Stimulated activated effector memory CD8-positive, alpha-beta T cell treated with anti-CD3 and anti-CD28 coated beads, Interleukin-12 subunit alpha, Interleukin-12 subunit beta, amount 100 ng/mL, for 72 hours (primary cell): ENCODE measurements at places on chromosomes 5 and 9.
A peak's percentile ranks its signal among the peaks of the same experiment; 100 is the strongest.

DNA sequence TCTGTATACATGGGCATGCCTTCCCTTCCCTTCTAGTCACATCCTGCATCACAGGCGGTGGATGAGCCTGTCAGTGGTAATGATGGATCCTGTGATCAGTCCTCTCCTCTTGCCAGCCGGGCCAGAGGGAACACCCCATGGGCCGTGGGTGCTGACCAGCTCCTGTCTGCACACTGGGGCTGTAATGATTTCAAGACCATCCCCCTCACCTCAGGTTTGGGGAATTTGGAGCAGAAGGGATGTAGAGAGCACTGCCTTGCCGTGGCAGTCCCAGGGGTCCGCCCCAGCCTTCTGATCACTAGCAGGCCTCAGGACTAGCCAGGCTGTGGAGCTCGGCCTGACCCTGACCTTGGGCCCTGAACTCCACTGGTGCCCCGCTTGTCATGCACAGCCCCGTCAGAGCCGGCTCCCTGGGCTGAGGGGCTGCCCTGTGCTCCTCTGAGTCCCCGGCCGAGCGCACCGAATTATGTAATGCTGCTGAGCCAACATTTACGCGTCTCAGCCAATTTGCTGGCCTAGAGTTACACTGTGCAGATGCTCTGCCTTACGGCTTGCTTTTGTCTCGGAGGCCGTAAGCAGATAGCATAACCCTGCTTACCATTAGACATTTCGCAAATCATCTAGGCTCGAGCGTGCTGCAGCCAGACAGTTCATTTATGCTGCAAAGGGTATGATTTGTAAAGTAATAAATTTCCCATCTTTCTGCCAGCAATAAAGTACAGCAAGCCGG, 155.3 kb downstream of the MACROH2A1 start:
- DNase-seq: no peak

- DNase-seq: no peak
Measured at GRCh38 chr9:112860451-112860850, 30.2 kb downstream of the SLC46A2 start.

GRCh38 chr5:114185274-114185673, 176.6 kb upstream of the KCNN2 start:
- no peak for DNase-seq

DNA sequence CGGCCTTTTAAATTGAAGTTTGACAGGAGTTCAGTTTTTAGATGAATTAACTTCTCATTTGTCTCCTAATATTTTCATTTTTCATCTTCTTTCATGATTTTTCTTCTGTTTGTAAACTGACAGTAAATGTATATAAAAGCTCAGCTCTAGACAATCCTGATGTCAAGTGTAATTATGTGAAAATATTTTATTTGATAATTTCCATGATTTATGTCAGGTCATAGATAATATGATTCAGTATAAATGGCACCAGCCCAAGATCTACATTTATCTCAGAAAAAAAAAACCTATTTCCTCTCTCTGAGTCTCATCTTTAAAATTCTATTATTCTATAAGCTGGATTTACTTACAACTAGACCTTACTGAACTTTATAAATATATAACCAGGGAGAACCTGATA, 115.7 kb downstream of the MUSK start:
- no peak for DNase-seq

DNA sequence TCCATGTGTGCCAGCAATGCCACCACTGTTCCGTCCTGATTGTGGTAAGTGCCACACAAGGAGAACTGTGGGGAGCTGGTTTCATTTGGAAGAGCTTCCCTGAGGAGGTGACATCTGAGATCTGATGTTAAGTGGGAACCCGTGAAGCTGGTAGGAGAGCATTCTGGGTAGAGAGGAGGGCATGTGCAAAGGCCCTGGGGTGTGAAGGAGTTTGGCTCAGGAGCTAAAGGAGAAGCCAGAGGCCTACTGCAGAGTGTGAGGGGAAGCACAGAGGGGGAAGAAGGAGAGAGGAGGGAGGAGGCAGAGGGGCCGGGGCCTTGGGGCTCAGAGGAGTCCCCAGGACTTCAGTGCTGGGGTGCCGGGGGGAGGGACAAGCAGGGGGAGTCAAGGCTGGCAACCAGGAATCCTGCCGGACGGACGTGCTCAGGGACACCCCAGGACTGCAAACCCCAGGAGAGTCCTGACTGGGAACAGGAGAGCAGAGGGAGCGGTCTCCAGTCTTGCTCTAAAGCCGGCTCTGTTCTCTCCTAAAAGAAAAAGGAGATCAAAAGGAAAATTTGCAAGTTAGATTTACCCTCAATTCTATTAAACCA, 19.7 kb downstream of the C9orf50 start:
- no peak for DNase-seq

DNA sequence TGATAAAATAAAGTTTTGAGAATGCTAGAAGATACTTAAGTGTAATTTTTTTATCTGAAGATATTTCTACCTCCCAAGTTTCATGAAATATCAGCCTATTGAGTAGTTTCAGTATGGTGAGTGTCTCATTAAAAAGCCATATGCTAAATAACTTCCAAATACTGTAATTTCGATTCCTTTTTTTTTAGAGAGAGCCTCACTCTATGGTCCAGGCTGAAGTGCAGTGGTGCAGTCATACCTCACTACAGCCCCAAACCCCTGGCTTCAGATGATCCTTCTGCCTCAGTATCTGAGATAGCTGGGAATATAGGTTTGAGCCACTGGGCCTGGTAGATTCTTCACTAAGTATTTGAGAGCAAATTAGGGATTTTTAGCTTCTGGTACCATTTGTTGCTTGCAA, 24.5 kb downstream of the CDC42SE2 start:
- DNase-seq: peak; percentile 32

- DNase-seq: no peak
Measured at GRCh38 chr5:142246258-142246657, 78.6 kb downstream of the SPRY4 start.

GRCh38 chr5:54799645-54800044, 185.7 kb downstream of the ESM1 start:
- no peak for DNase-seq

DNA sequence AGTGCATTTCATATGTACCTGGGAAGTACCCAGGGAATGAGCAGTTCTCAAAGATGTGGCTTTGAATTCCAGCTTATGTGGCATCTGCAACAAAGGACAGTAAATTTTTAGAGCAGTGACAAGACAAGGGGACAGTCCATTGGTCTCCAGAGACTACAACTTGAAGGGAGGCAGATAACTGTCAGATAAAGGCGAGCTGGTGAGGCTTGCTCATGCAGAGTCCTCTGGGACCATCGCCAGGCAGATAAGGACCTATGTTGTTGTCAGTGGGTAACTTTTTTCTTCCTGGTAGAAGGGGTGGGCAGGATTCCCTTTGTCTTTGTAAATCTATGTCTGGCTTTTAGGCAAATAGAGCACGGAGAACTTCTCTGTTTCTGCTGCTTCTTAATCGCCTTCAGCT, 120.2 kb downstream of the ICE1 start:
- DNase-seq: no peak

DNA sequence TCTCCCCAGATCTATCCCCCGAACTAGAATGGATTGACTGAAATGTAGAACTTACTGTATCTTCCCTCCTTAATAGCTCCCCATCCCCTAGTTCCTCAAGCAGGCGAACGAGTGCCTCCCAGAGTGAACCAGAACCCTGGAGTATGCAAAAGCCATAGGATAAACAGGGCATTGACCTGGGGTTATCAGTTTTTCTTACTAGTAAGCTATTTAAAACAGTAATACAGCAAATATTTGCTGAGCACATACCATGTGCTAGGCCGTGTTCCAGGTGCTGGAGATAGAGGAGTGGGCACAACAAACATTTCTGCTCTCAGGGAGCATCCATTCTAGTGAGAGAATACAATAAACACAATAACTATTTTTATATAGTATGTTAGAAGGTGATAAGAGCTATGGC, 1.8 kb downstream of the SKP2 start:
- no peak for DNase-seq

- no peak for DNase-seq
Measured at GRCh38 chr9:72905514-72906480, 47.1 kb downstream of the ALDH1A1 start.

- no peak for DNase-seq
Measured at GRCh38 chr5:141524604-141525597, 36.0 kb downstream of the PCDHGC5 start.

GRCh38 chr9:115212125-115212605, 94.2 kb upstream of the TNC start:
- DNase-seq: no peak

DNA sequence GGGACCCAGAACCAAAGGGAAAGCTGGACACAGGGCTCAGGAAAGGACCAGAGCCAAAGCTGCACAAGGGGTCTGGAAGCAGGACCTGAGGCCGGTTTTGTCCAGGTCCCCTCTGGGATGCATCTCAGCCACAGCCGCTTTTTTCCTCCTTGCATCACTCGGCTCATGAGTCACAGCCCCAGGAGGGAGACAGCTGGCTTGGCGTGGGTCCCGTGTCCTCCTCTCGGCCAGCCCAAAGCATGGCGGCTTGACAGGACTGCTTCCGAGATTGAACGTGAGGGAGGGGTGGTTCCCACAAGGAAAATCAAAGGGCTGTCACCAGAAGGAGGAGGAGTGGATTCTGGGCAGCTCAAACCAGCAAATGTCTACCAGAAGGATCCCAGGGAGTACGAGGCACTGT, 56.7 kb upstream of the CPLX2 start:
- DNase-seq: no peak

DNA sequence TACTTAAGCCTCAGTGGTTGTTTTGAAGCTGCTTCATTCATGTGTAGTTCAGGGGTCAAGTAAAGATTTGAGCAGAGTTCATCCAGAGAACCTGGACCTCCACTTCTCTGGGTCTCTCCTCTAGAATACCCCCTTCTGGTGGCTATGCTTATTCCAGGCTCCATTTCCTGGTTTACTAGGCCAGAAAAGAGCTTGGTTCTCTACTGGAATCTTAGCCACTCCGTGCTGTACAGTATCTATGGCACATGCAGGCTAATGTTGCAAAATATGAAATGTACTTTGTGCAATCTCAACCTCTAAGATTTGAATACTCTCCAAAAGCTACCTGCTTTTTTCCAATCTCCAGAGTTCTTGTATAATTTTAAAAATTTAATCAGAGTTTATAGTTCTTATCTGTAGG, 17.4 kb upstream of the ZCCHC9 start:
- no peak for DNase-seq

DNA sequence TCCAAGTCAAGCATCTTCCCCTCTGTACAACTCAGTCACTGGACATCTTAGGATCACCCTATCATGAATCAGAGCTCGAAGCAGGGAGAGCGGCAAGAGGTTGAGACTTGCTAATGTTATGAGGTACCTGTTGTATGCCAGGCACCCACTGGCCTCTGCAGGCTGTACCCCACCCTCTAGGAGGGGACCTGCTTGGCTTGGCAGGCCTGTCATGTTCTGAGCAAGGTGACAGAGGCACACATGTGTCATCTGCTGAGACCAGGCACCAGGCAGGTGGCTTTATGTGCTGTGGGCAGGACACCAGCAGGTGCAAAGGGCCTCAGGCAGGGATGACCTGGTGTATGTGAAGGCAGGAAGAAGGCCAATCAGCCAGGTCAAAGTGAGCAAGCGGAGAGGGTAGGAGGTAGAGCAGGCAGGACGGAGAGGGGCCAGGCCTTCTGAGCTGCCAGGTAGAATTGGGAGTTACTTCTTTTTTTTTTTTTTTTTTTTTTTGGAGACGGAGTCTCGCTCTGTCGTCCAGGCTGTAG, 60.3 kb upstream of the RPL26L1 start:
- no peak for DNase-seq

DNA sequence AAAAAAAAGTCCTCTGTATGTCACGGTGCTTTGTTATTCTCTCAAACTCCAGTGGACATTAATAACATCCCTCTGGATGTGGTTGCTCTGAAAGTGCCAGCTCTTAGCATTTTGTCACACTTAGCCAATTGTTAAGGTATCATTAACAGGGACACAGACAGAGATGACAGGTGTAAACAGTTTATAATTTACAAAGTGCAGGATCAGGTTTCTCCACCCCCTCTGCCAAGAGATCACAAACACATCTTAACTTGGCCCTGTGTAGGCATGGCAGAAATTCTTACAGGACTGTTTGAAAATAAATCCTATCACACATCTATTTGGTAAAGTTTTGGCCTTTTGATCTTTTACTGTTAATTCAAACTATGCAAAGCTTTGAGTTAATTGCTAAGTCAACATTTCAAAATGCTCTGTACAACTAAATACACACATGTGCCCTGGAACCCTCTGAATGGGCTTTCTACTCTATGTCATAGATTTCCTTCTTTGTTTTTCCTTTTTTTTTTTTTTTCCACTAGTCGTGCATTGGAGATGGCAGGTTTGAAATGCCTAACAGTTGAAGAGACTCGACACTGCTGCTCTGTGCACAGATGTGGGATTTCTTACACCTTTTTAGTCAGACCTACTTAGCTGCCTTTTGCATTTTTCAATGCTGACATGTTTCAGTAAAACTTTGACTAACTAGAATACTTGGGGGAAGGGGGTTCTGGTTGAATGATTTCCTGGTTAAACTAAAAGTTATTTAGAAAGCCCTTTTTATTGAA, 41.7 kb downstream of the SEMA6A start:
- no peak for DNase-seq

DNA sequence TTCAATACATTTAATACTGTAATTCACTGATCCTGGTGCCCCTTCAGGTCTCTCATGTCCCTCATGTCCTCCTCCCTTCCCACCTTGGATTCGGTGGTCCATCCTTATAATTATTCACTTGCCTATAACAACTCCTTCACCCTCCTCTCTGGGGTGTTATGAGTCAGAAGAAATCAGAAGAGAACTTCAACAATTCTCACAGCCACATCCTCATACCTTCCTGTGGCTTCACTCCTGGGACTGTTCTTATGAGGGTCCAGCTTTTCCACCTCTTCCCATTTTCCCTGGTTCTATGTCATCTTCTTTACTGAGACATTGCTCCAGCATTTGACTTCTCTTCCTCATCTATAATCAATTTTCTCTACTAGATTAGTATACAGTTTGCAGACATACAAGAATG, 406.1 kb downstream of the NR2F1-AS1 start:
- no peak for DNase-seq

DNA sequence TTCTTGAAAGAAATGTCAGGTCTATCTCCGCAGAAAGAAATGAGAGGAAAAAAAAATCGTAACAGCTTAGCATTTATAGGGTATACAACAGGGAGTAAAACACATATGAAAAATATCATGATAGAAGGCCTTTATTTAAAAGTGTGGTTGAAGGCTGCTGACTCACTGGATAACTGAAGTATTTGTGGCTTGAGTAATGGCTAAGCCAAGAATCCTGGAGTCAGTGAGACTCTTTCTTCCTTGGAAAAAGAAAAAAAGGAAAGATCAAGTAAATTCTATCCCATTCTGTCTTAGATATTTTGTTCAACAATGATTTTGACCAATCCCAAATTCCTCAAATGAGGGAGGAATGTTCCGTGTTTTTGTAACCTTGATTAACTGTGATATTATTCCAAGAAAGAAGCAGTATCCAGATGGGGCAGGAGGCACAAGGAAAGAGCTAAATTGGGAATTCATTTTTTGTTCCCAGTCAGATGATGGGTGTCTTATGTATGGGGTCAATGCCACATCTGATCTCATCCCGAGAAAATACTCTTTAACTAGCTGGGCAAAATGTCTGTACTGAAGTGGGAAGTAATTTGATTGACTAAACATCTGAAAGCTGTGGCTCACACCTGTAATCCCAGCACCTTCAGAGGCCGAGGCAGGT, 64.3 kb upstream of the MYO10 start:
- no peak for DNase-seq
